ENCODE measurements at places on chromosomes 5 and 9.

GRCh38 chr5:36367524-36367923, 65.8 kb upstream of the RANBP3L start:
- no peak for DNase-seq

- DNase-seq: no peak
Observed at GRCh38 chr5:172827841-172828240, 6.2 kb upstream of the ERGIC1 start.

GRCh38 chr5:148817606-148818005, 8.8 kb upstream of the ADRB2 start:
- no peak for DNase-seq

DNA sequence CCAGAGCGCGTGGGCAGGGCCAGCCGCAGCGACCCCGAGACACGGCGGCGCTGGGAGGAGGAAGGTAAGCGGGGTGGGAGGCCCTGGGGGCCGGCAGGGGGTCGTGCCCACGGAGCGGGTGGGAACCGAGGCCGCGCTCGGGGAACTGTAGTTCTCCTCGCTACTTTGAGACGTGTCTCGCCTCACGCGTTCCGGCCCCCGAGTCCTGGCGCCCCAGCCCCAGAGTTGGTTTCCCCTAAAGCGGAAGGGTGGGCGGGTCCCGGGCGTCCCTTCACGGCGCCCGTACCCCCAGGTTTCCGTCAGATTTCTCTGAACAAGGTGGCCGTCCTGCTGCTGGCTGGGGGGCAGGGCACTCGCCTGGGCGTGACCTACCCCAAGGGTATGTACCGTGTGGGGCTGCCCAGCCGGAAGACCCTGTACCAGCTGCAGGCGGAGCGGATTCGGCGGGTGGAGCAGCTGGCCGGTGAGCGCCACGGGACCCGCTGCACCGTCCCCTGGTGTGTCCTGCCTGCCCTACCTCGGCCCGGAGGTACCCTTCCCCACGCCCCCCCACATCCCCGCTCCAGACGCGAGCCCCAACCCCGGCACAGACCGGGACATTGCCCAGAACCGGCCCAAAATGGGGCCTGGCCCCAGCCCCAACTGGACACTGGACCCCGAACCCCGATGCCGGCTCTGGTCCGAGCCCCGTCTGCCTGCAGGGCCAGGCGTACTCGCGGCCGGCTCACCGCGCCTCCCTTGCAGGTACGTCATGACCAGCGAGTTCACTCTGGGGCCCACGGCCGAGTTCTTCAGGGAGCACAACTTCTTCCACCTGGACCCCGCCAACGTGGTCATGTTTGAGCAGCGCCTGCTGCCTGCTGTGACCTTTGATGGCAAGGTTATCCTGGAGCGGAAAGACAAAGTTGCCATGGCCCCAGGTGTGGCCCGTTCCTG, 709 bp downstream of the UAP1L1 start:
- no peak for DNase-seq

- DNase-seq: no peak
Observed at GRCh38 chr5:148805326-148806290, 20.8 kb upstream of the ADRB2 start.

DNA sequence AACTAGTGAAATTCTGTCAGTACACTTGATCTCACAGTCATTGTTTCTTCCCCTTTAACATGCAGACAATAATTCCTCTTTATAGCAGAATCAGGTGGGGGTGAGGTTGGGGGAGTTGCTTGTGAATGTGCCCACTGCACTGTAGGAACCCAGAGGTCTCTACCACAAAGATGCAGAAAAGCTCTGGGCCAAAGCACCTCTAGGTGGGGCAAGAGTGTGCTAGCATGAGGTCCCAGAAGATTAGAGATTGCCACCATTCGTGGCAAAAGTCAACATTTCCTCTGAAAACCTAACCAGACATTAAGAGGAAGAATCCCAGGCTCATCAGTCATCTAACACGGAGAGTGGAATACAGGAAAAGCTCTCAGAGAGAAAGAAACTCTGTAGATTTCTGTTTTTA, 74.5 kb downstream of the PTCD2 start:
- DNase-seq: no peak

DNA sequence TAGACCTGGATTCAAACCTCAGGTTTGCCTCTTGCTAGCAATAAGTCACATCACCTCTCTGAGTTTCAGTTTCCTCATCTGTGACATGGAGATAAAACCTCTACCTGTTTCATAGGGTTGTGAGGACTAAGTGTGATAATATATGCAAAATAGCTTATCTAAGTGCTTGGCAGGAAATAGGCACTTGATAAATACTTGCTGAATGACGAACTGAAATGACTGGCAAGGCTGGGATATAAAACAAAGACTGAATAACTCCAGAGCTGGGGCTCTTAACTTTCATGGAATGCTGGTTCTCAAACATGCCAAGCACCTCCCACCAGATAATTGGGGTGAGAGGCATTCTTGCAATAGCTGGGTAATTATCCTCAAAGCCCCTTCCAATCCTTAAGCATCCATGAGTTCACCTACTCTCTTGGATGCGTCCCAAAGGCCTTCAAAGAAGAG, 87.6 kb downstream of the ADRB2 start:
- DNase-seq: no peak

- DNase-seq: no peak
Observed at GRCh38 chr5:151007430-151008209, 12.8 kb upstream of the GPX3 start.

DNA sequence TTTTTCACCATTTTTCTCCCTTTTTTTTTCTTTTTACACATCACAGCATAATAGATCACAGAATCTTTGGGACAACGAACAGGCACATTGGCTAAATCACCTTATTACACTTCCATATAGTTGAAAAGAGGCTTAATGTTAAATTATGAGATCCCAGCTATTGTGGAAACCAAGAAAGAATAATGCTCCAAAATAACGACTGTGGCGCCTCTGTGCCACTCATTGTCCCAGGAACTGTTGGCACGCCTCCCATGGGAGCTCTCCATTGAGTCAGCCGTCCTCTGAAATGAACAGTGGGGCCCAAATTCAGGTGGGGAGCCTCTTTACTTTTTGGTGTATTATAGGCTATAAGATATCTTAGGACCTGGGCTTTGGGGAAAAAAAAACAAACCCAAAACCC, 82.2 kb upstream of the NFIB start:
- no peak for DNase-seq

GRCh38 chr5:170606941-170607340, 103.1 kb downstream of the KCNIP1 start:
- no peak for DNase-seq

- no peak for DNase-seq
Observed at GRCh38 chr5:127943061-127943371, 140.6 kb upstream of the SLC12A2 start.

DNA sequence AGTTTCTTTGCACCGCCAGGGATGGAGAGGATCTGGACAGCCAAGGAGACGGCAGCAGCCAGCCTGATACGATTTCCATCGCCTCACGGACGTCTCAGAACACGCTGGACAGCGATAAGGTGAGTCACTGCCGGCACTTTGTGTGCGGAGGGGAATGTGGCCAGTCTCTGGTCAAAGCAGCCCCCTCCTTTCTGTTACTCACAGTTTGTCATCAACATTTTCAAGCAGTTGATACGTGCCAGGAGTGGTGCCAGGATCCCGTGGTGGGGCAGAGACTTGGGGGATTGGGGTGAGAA, 175.1 kb upstream of the OTULINL start:
- no peak for DNase-seq

DNA sequence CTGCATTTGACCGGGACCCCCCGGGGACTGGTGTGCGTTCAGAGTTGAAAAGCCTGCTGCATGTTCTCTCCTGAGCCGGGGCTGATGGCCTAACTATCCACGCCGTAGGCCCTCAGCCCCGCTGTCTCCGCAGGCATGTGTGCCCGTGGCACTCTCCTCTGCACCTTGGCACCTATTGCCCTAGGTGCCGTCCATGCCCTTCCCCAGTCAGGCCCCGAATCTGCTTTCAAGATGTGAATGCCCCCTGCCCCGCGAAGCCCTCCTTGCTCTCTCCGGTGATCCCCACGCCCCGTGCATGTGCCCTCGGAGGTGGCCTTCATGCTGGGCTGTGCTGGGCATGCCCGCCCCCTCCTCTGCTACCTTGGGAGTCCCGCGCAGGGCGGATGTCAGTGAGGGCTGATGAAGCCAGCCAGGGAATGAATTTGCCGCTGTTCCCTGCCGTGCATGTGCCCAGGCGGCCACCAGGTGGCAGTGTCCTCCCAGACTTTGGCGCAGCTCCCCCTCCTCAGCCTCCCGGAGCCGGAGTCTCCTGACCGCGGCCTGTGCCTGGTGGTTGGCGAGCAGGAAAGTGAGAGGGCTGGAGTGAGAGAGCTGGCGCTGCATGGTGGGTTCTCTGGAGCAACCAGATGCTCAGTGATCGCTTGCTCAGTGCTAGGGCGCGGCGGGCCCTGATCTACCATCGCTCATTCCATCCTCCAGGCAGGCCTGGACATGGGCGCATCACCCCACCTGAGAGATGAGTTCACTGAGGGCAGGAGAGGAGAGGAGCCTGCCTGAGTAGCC, 112.9 kb upstream of the LMX1B start:
- peak; percentile 44 for DNase-seq

GRCh38 chr5:172816925-172817562, 17.0 kb upstream of the ERGIC1 start:
- DNase-seq: no peak

DNA sequence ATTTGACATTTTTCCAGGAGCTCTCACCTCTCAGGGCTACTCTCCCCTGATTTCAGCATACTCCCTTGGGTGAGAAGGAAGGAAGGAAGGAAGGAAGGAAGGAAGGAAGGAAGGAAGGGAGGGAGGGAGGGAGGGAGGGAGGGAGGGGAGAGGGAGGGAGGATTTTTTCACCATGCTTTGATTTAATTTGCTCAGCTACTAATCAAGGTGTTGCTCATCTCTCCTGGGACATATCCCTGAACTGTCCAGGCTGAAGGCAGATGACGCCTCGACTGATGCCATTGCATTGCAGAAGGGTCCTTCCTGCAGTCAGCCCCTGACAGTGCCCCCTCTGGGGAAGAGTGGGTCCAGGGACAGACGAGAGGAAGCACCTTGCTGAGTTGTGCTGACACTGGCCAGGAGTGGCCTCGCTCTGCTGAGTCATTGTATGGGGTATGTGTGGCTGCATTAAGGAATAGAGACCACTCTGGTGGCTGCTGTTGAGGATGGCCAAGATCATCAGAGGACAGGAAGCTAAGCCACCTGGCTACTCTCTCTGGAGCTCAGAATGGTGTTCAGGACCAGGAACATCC, 43.6 kb upstream of the CRB2 start:
- DNase-seq: no peak

- no peak for DNase-seq
Observed at GRCh38 chr5:66242050-66242715, 98.1 kb downstream of the SREK1 start.

- no peak for DNase-seq
Observed at GRCh38 chr5:78666041-78666444, 17.5 kb upstream of the LHFPL2 start.

DNA sequence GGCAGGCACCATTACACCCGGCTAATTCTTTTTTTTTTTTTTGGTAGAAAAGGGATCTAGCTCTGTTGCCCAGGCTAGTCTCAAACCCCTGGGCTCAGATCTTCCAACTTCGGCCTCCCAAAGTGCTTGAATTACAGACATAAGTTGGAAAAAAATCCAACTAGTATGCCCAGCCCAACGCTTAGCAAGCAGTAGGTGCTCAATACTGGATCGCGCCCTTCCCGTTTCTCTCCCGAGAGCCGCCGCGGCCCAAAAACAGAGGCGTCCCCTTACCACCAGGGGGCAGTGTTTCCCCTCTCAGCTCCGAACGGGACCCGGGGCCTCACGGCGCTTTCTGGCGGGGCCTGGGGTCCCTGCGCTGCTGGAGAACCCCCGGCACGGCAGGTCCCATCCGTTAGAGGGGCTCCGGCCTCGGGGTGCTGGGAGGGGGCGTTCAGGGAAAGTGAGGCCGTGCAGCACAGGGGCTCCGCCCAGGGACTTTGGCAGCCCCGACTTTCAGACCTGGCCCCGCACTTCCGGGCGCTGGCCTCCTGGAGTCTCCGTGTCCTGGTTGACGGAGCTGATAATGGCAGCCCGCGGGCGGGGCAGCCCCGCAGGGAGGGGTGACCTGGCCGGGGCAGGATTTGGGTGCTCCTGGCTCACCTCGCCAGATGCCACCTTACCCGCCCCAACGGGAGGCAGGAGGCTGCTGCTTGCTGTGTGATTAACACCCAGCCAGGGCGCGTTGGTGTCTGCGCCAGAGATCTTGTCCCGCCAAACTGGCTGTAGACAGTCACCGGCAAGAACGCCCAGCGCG, 15.2 kb downstream of the PTGES start:
- peak; percentile 86 for DNase-seq

- no peak for DNase-seq
Observed at GRCh38 chr9:98558575-98558974, 150.2 kb downstream of the GABBR2 start.

DNA sequence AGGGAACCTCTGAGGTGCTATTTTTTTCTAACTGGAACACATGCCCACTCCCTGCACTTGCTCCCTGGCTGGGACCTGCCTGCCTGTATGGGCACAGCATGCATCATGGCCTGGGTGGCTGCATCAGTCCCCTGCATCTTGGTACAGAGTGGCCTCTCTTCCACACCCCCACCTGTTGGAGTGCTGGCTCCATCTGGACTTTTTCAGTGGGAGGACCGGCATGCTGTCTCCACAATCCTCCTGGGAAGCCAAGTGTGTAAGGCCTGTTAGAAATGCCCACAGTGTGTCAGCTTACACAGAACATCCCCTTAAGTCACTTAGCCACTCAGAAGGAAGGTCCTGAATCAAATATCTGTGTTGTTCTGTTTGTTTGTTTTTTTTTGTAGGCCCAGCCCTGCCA, 102.9 kb downstream of the MARCHF3 start:
- no peak for DNase-seq

All from stimulated activated CD4-positive, alpha-beta T cell treated with anti-CD3 and anti-CD28 coated beads, Interleukin-12 subunit alpha, Interleukin-12 subunit beta, amount 100 ng/mL, for 24 hours (primary cell).